ENCODE measurements at places on chromosomes 5 and 9.
A peak's percentile ranks its signal among the peaks of the same experiment; 100 is the strongest.

GRCh38 chr5:93886917-93887361, 145.5 kb upstream of the POU5F2 start:
- DNase-seq = peak; percentile 4

- DNase-seq = peak; percentile 66
Measured at GRCh38 chr5:96259151-96259772, 173.8 kb downstream of the PCSK1 start.

- DNase-seq = no peak
Measured at GRCh38 chr9:77809552-77809951, 161.4 kb upstream of the GNA14 start.

DNA sequence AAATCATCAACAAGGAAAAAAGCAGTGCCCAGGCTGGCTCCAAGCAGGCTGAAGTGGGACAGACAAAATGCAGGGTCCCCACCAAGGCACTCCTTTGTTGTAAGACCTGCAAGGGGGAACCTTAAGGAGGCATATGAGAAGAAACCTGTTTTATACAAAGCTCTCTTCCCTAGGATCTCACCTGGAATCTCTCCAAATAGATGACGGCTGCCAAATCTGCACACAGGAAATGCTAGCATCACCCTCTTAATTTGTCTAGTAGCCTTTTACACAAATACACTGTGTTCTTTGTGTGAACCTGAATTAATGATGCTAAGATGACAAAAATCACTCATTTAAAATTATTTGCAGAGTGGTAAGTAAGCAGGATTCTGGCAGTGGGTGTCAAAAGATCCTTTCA, 280.2 kb downstream of the SPOCK1 start:
- no peak for DNase-seq

DNA sequence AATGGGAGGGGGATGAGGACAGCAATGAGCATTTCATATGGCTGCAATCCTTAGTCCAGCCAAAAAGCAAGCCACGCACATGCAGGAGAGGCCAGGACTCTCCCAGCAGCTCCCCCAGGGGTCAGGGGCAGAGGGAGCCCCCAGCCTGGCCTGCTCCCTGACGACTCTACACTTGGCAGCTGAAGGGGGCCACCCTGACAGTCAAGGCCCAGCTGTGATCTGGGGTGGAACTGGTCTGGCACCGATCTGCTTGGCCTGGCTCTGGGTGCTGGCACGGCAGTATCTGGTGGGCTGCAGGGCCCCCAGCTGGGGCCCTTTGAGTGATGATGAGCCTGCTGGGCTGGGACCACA, 118.1 kb downstream of the ADAMTS2 start:
- DNase-seq = no peak

Measured in H4 (cell line).